Kidney (tissue), 22 donors: ENCODE measurements at places on chromosomes 5 and 9. TPM values are rescaled to one million over a fixed set of nuclear protein-coding genes. Genes with fewer than 3 reads are reported as not detected.

DNA sequence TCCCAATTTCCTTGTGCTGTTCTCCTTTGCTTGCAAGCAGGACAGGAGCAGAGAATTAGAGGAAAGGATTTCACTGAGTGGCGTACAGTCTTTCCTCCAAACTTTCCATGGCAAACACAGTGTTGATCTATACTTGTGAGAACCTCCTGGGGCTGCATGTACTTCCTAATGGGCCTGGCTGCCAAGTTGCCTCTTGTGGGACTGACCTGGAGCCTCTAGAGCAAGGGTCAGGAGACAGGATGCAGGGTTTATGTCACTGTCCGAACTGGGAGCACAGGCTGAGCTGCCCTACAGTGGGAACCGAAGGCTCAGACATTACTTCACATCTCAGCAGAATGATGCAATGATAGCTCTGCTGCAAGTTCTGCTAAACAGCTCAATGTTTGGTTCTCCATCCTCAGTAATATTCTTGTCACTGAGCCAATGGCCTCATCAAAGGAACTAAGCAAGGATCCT is 102.3 kb downstream of the ENC1 start:
- DNase-seq: peak; percentile 89

GRCh38 chr9:28158451-28158850 is 585.2 kb upstream of the C9orf72 start:
- no peak for DNase-seq

- DNase-seq: no peak
These were observed 9.6 kb downstream of the NOL6 start for GRCh38 chr9:33464045-33464636.

GRCh38 chr9:71929791-71930440 is 18.5 kb downstream of the C9orf85 start:
- DNase-seq: no peak

- DNase-seq: no peak
These were observed 45.1 kb upstream of the PJA2 start for GRCh38 chr5:109454731-109455505.

DNA sequence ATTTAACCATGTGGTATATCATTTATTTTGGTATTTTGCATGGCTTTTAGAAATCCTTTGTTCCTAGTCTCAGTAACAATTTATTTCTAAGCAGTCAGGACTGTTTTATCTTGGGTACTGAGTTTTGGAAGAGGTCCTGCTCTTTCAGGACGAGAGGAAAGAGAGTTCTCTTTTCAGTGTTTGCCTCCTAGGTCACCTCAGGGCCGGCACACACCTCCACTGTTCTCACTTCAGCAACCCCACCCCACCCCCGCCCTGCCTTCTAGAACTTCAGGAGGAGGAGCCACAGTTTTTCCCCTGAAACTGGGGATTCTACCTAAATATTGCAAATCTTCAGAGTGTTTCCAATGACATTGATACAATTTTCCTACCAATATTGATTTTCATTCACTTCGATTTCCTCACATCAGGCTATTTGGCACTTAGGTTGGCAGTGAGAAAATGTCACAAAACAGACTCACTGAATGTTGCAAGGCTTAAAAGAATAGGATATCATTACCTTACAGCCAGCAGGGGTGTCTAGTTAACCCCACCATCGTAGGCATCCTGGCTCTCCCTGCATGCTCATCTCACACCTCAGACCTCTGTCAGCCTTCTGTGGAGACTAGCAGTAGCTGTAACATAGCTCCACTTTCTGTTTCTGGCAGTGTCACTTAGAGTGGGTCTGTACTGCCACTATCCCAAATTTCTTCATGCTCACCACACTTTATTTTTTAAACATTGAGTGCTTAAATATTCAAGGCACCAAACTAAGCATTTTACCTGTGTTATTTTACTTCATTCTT is 5.4 kb downstream of the IGIP start:
- DNase-seq: no peak

DNA sequence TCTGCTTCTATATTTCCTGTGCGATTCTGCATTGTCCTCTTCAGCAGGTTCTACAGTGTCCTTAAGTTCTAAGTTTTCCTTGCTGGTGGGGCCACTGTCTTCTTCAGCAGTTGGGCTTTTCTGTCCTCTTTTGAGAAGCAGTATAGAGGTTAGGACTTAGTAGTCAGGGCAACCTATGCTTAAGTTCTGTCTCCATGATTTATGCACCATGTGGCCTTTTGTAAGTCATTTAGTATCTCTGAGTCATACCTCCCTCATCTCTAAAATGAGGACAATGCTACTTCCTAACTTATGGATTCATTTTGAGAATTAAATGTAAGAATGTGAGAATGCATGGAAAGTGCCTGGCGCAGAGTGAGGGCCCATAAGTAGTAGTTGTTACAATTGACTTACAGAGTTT is 46.8 kb downstream of the GRIN3A start:
- DNase-seq: no peak

DNA sequence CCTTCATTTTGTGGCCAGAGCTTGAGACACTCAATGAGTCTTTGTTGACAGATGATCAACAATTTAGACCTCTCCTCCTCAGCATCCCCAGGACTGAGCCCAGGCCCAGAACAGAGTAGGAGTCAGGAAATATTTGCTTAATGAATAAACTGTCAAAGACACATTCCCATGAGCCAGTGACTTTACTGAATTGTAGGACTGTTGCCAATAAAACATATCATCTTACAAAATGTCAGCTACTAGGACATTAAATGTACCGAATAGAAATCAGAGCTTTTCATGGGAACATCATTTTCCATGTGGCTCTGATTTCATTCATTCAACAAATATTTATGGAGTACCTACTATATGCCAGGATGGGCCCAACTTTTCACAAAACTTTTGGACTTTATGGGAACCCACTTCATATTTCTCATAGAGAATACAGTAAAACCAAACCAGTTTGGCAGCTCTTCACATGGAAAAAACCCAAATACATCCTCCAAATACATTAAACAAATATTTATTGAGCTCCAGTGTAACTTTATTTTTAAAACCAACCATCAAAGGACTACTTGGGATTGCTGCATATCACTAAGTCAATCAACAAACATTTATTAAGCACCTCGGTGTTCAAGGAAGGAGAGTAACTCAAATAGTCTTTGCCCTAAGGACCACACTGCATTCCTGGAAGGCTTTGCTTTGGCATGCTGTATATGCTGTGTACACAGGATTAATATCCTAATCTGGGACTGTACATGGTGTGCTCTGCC is 11.4 kb downstream of the VDAC1 start:
- DNase-seq: no peak

DNA sequence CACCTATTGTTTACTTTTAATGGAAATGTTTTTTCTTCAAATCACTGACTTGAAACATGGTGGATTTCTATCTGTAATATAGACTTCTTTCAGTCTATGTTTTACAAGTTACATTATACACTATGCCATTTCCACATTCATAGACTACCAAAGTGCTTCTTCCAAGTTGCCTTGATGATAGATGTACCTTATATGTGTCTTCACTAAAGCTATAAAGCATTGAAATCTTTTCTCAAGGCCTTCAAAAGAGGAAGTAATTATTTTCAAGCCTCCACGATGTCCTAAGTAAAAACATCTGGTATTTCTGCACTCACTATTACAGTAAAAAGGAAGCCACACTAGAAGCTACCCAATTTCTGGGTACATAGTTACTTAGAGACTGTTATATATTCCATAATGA is 113.3 kb downstream of the FGF10 start:
- no peak for DNase-seq

DNA sequence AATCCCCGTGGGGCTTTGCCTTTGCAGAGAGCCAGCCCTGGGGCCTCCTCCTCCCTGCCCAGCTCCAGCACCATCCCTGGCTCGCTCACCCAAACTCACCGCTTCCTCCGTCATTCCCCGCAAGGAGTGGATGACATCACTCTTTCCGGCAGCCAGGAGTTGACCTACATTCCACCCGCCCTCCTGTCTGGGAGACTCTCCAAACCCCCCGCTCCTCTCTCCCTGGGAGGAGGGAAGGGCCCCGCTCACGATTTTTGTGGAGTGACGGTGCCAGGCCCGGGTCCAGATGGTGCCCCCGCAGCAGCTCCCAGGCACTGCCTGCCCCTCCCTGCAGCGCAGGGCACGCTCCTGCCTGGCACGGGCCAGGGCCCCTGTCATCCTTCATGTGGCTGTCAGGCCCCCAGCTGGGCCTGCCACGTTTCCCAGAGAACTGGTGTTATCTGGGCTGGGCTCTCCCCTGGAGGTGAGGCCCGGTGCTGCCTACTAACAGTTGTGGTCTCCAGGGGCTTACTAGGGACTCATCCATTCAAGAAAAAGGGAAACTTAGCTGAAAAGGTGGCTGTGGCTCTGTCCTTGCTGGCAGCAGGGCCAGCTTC is 52.3 kb downstream of the NTNG2 start:
- DNase-seq: no peak

DNA sequence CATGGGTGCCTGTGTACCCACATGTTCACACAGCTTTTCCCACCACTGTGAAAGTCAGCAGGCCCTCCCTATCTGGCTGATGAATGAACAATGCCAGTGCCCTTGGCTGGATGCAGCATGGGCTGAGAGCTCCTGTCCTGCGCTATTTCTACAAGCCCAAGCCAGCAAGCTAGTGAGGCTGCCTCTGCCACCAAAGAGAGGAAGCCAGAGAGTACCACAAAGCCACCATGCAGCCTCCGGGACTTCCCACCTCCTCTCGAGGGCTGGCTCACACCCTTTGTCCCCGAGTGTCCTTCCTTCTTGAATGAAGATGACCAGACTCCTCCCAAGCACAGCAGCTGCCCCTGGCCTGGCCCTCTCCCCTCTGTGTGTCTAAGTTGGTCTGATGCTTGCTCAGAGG is 76.5 kb downstream of the SH3PXD2B start:
- no peak for DNase-seq

- no peak for DNase-seq
These were observed 119.8 kb upstream of the CDH9 start for GRCh38 chr5:27158171-27158570.

GRCh38 chr5:172686111-172686510 is 45.0 kb downstream of the NEURL1B start:
- DNase-seq: no peak

- no peak for DNase-seq
These were observed 2.6 kb upstream of the CCDC187 start for GRCh38 chr9:136306211-136307208.

DNA sequence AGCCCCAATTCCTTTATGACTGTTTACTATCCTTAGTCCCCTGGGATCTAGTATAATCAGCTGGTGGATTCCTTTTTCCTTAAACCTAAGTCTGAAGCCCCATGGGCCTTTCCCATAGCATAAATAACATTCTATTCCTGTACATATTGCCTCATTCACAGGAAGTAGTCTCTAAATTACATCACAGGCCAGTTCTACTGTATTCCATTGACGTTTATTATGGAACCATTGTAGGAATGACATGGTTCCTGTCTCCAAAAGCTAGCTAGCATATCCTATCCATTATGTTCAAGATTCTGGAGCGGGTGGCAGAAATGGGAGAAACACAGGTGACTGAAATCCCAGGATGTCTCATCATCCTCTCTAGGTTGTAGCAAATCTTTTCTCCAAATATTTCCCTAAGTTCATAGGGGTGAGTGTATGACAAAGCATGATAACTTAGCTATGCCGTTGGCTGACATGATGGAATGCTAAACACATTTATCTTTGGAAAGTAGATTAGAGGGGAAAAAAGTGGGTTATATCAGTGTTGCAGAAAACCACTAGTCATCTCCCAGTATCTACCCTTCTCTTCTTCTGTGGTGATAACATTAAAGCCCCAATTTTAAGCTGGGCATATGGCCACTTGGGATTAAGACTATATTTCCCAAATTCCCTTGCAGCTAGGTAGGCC is 140.1 kb downstream of the FGF1 start:
- no peak for DNase-seq

GRCh38 chr5:107437986-107438510 is 232.7 kb downstream of the EFNA5 start:
- DNase-seq: no peak

Gene KIF4B
- total RNA-seq: not detected

Gene PCDHB14
- total RNA-seq: 6.2 TPM

Gene ABHD17B
- 19.0 TPM for total RNA-seq

Gene ANKRD55
- 1.2 TPM for total RNA-seq
